CD4-positive, alpha-beta T cell treated with Interleukin-15 for 1 hour (primary cell): ENCODE measurements at places on chromosomes 13 and 19.

DNA sequence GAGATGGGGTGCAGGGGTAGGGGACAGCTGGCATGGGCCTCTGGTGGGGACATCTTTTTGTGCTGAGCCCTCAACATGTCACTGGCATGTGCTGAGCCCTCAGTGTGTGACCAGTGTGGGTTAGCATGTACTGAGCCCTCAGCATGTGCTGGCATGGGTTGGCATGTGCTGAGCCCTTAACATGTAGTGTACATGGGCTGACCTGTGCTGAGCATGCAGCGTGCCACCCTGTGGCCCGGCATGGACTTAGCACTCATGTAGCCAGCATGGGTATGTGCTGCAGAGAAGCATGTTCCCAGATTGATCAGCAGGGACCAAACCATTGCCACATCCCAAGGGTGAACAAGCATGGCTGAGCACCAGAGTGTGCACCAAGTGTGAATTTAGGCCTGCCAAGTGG, 11.5 kb downstream of the HIPK4 start:
- no peak for DNase-seq

GRCh38 chr19:41144403-41144802, 30.2 kb downstream of the CYP2F1 start:
- peak; percentile 85 for DNase-seq

DNA sequence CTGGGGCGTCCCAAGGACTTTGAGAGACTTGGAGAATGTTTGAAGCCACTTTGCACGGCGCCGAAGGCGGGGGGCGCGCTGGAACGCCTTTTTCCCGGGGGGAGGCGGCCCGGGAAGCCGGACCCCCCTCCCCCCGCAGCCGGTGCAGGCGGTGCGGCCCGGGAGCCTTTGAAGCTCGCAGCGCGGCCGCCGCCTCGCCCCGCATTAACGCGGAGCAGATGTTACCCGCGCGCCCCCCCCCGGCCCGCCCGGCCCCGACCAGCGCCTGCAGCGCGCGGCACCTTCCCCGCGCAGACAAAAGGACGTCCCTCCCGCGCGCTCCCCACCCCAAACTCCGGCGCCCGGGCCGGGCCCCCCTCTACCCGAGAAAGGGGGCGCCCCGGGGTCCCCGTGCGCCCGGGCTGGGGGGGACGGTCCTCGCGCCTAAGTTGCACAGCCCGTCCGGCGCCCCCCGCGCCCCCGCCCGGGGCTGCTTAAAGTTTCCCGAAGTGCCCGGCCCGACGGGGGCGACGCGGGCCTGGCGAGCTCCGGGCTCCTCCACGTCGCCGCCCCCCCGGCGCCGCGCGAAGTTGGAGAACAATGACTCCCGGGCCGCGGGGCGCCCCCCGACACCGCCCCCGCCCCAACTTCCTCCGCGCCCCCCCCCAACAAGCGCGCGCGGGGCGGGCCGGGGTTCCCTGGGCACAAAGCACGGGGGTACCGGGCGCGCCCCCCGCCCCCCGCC, 685 bp downstream of the TCF3 start:
- DNase-seq: peak; percentile 24

GRCh38 chr19:19459073-19459472, 53.6 kb downstream of the GATAD2A start:
- no peak for DNase-seq

- DNase-seq: no peak
These were observed 44.6 kb upstream of the GRTP1 start for GRCh38 chr13:113408562-113408961.

DNA sequence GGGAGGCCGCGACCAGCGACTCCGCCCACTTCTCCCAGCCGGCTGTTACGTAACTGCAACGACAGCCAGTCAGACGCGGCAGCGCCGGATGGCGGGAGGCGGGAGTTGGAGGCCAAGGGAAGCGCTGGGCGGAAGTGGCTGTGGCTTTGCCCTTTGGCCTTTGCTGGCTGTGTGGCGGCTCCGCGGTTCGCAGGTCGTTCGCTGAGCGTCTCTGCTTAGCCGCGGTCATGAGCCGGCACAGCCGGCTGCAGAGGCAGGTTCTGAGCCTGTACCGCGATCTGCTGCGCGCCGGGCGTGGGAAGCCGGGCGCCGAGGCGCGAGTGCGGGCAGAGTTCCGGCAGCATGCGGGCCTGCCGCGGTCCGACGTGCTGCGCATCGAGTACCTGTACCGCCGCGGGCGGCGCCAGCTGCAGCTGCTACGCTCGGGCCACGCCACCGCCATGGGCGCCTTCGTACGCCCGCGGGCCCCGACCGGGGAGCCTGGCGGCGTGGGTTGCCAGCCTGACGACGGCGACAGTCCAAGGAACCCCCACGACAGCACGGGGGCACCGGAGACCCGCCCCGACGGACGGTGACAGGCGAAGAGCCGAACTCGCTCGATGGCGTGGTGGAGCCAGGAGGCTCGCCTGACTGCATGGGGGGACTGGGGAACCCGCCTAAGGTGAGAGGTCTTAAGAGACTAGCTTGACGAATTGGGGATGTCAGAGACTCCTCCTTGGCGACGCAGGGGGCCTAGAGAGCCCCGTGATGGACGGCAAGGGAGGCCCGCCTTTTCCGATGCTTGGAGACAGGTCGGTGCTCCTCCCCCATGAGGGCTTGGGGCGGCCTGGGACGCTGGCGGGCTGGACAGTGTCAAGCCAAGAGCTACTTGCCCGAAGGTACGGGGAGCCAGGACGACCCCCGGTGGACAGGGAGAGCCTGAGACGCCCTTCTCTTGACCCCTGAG, at the start of gene SDHAF1:
Gene SDHAF1, plus strand, starts transcription at position 141 of the 946 bp plus-strand sequence. Its CDS starts 87 bp downstream, at position 228.
- DNase-seq: peak; percentile 92

DNA sequence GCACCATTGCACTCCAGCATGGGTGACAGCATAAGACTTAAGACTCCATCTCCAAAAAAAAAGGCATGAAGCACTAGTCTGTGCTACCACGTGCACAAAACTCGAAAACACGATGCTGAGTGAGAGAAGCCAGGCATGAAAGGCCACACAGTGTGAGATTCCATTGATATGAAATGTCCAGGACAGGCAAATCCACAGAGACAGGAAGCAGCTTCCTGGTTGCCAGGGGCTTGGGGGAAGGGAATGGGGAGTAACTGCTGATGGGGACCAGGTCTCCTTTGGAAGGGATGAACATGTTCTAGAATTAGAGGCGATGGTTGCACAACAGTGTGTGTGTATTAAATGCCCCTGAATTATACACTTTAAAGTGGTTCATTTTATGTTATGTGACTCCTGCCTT, 15.9 kb upstream of the JUND start:
- no peak for DNase-seq
